OCI-LY7 (cell line): ENCODE measurements at places on chromosomes 6 and 20. TPM values are rescaled to one million over a fixed set of nuclear protein-coding genes. Genes with fewer than 3 reads are reported as not detected.
A peak's percentile ranks its signal among the peaks of the same experiment; 100 is the strongest.

DNA sequence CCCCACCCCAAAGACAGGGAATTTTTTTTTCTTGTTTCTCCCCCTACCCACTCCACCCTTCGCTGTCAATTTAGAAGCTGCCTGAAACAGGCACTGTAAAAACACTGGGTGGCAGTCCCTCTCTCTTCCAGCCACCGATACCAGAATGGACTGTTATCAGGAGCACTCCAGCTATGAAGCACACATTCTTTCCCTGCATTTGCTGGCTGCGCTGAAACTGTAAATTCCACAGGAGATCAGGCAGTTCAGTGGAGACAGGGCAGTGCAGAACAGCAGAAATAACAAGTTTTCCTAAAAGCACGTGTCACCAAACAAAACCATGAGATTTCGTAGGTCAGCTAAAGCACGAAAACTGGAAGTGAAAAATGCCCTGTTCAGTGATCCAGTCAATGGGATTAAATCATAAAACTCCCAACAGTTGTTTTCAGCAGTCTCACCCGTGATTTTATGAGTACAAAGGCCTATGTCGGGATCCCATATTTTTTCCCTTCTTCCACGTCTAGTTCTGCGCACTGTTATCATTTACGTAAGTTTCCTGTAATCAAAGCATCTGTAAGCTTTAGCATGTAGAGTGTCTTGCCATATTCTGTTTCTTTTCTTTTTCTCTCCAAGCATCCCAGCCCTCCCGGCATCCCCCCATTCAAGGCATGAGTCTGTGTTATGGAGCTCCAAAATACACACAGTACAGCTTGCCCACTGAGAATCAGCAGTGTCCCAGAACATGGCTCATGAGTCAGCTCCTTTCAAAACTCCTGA is 359.9 kb upstream of the EPHA7 start:
- DNase-seq, result no peak

DNA sequence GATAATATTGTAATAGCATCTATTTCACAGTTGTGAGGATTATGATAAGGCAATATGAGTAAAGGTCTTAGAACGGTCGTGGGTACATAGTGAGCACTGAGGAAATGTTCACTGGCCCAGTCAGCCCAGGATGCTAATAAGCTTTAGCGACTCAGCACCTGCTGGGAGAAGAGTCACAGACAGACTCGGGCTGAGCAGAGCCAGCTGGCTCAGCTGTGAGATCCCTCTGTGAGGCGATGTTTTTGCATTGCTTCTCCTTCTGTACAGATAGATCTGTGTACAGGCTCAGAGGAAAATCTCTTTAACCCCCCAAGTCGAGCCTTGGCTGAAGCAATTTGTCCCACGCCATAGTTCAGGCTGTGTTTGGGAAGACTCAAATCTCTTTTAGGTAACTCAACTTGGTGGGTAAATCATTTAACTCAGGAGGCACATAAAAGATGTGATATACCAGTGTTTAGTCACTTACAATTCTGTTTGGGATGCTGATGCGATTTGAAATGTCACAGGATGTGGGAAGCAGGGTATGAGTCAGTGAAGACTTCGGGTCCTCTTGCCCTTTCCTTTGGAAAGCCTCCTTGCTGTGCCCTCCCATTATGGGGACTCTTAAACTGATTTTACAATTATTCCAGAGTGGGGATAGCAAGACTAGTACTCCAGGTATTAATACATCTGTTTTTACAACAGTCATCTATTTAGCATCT is 53.1 kb downstream of the PHACTR1 start:
- no peak for DNase-seq

DNA sequence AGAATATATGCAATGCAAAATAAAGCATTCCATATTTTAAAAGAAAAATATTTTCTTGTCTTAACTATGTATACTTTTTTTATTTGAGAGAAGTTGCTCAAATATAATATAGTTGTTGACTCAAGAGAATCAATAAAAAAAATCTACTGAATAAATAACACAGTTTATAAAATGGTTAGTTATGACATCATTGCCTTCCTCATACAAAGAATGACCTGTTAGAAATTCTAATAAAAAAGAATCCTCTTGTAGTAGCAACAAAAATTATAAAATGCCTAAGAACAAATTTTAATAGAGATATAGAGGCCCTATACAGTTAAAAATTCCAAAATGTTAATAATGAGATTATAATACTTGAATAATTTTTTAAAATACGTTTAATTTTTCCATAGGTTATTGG is 96.5 kb upstream of the AHI1 start:
- DNase-seq, result no peak

EDN3 gene
- 0.15 TPM in 1 of 2 replicates, not detected in the other for total RNA-seq

NHLRC1 gene
- total RNA-seq, result not detected in 2 replicates

DNA sequence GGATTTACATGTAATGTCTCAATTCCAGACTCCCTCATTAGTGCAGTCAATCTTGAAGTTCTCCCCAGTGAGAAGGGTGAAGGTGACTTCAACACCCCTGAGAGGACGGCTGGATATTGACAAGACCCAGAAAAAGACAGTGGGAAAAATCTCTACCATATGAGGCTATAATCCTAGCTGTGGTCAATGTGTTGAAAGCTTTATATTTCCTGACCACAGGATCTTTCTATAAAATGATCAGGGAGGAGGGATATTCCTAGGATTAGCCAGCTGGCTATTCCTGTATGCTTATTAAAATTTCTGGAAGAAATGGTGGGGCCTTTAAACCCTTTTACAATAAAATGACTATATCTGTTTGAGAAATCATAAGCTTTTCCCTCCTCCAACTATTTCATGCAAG is 43.0 kb downstream of the TFAP2B start:
- DNase-seq, result no peak

- DNase-seq, result no peak
These were observed 50.9 kb downstream of the STMND1 start for GRCh38 chr6:17152703-17153102.

KCNK15 gene
- not detected in 2 replicates for total RNA-seq

- DNase-seq, result no peak
These were observed 2.3 kb downstream of the SNX9 start for GRCh38 chr6:157825243-157825904.

GRCh38 chr6:16345449-16346330 is 107.3 kb downstream of the GMPR start:
- no peak for DNase-seq

- DNase-seq, result no peak
These were observed 82.0 kb downstream of the OR2B2 start for GRCh38 chr6:27830212-27830599.

GRCh38 chr20:32524829-32525501 is 60.2 kb downstream of the NOL4L start:
- DNase-seq, result no peak

- no peak for DNase-seq
These were observed 317.5 kb downstream of the UTRN start for GRCh38 chr6:144602523-144603180.

- DNase-seq, result no peak
These were observed 321.3 kb upstream of the TCF21 start for GRCh38 chr6:133567636-133568035.

DNA sequence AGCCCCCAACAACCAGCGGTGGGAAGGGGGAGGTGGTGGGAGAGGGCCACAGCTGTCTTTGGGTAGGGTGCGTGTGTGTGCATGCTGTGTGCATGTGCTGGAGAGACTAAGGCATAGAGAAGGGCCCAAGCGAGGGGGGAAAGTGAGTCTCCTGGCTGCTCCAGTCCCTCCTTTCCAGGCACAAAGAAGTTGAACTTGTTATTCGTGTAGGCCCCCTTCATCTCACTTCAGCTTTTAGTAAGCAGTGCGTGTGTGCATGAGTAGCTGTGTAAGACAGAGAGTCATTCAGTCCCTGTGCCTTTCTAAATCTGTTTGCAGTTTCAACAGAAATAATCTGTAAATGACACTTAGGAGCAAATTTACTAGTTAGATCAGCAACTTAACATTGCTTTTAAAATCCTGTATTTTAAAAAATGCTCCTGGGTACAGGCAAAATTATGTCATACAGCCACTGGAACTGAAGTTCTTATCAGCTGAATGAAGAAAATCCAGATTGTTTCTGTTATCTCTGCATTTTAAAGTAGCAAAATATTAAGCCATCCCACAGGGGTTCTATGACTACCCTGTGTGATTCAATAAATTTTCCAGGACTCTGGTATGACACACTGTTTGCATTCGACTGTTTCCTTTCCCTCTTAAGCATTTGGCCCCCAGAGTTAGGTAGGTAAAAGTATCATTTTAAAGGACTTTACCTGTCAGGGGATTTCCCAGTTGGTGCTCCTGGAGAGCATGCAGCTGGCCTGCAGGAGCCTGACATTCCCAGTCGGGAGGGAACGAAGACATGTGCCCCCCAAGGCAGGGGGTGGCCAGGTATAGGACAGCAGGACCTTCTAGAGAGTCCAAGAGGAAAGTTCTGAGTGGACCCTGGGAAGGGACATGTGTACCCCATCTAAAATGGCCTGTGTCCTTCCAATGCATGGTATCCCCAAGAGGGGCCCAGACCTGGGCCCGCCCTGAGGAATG is 39.0 kb downstream of the MTRES1 start:
- DNase-seq, result no peak

FOXC1 gene
- total RNA-seq, result not detected in 2 replicates

- DNase-seq, result no peak
These were observed 32.6 kb downstream of the KCNK5 start for GRCh38 chr6:39196673-39197091.

DNA sequence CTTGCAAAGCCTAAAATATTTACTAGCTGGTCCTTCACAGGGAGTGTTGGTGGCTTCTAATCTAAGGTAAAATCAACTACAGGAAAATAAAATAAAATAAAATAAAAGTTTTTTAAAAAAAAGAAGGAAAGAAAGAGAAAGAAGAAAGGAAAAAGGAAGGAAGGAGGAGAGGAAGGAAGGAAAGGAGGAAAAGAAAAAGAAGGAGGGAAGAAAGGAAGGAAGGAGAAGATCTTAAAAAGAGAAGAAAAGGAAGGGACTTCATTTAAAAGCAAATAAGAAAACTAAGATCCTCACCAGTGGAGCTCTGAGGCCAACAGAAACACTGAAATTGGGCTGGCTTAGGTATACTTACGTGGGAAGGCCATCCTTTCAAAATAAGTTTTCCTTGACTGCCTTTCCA is 178.4 kb downstream of the TSHZ2 start:
- no peak for DNase-seq

DNA sequence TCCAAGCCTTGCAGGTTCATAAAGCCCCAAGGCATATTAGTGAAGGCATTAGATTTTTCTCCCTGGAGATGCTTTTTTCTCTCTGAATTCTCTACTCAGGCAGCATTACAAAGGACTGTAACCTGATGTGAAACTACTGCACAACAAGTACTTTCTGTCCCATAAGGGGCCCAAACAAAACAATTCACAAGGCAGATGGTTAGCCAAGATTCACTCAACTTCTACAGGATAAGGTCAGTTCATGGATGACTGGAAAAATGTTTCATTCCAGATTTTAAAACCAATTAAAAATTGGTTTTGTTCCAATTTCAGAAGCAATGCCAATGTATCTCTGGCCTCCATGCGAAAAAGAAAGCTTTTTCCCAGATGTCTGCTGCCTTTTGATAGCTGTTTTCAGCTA is 181.8 kb downstream of the KHDC1L start:
- no peak for DNase-seq

GRCh38 chr6:27667657-27668441 is 194.9 kb upstream of the ZNF184 start:
- no peak for DNase-seq

ZFP57 gene
- not detected in 2 replicates for total RNA-seq

EDN1 gene
- not detected in 2 replicates for total RNA-seq

DNA sequence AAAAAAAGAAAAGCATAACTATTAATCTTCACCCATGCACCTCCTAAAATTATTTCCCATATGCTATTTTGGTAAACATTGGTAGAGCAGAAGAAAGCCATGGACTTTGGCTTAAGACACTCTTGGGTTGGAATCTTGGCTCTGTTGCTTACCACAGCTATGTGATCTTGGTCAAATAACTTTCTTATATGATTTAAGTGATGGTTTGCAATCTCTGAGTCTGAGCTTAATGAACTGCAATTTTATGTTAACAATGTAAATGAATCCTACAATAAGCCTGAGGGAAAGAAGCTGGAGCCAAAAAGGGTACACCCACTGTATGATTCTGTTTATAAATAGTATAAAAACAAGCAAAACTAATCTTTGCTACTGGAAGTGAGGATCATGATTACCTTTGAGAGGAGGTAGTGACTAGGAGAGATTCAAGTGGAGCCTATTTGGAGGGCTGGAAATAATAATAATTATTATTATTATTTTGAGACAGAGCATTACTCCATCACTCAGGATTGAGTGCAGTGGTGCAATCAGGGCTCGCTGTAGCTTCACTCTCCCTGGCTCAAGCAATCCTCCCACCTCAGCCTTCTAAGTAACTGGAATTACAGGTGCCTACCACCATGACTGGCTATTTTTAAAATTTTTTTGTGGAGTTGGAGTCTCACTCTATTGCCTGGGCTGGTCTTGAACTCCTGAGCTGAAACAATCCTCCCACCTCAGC is 34.5 kb downstream of the ABRACL start:
- DNase-seq, result no peak

- DNase-seq, result no peak
These were observed 643.8 kb downstream of the RFPL4B start for GRCh38 chr6:112990971-112991370.

GRCh38 chr6:27474672-27475071 is 1.8 kb upstream of the ZNF184 start:
- no peak for DNase-seq

DIDO1 gene
- 70.6 and 79.0 TPM in 2 replicates for total RNA-seq

DNA sequence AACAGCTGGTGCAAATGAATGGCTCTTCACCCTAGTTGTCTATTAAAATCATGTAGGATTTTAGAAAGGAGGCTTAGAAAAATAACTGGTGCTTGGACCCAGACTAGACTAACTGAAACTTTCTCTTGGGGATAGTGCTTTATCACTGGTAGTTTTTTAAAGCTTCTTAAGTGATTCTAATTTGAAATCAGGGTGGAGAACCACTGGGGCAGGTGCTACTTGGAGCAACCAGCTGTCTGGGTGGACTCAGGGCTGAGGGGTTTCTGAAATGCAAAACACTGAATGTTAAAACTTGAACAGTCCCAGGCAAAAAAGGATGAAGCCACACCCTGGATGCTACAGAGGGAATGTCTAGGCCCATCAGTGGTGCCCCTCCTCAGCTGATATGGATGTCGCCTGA is 81.2 kb downstream of the PXDC1 start:
- no peak for DNase-seq

DNA sequence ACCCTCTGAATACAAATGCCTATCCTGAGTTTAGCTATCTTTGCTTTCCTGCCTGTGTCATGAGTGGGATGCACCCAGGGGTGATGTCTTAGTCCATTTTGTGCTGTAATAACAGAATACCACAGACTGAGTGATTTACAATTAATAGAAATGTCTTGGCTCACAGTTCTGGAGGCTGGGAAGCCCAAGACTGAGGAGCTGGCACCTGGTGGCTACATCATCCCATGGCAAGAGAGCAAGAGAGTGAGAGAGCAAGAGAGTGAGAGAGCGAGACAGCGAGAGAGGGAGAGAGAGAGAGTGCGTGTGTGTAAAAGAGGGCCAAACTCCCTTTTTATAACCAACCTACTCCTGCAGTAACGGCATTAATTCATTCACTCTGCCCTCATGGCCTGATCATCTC is 76.8 kb downstream of the PRDM1 start:
- DNase-seq, result peak; percentile 47

GRCh38 chr6:111944541-111944940 is 71.3 kb upstream of the FYN start:
- no peak for DNase-seq

BEND3 gene
- total RNA-seq, result 13.1 and 14.3 TPM in 2 replicates

ZC2HC1B gene
- total RNA-seq, result not detected in 2 replicates
